ENCODE measurements at places on chromosomes 12 and 14. TPM values are rescaled to one million over a fixed set of nuclear protein-coding genes. Genes with fewer than 3 reads are reported as not detected.
A peak's percentile ranks its signal among the peaks of the same experiment; 100 is the strongest.

GPR137C gene
- 7.0 TPM for total RNA-seq

CCDC197 gene
- not detected for total RNA-seq

DNA sequence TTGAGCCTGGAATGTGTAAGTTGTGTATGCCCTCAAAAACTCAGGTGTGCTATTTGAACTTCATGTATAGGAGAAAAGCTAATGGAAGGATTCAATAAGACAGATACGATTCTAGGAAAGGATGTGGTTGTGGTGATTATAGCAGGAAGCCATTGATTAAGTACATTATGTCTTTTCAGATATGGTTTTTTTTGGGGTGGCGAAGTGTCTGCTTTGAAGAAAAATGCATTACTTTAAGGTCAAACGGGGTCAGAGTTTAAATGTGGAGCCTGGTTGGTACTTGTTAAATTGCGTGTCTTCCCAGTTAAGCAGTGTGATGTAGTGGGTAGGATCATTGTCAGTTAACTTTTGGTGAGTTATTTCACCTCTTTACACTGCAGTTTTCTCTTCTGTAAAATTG is 13.0 kb upstream of the NUP107 start:
- H3K27me3 ChIP-seq, result no peaks in the 10 kb centered on the region
- H3K4me3 ChIP-seq, result no peak overlapping the region
- H3K27ac ChIP-seq, result no peak overlapping the region
- no peak for DNase-seq
- H3K4me1 ChIP-seq, result no peaks in the 10 kb centered on the region
- H3K36me3 ChIP-seq, result no peaks in the 10 kb centered on the region

DNA sequence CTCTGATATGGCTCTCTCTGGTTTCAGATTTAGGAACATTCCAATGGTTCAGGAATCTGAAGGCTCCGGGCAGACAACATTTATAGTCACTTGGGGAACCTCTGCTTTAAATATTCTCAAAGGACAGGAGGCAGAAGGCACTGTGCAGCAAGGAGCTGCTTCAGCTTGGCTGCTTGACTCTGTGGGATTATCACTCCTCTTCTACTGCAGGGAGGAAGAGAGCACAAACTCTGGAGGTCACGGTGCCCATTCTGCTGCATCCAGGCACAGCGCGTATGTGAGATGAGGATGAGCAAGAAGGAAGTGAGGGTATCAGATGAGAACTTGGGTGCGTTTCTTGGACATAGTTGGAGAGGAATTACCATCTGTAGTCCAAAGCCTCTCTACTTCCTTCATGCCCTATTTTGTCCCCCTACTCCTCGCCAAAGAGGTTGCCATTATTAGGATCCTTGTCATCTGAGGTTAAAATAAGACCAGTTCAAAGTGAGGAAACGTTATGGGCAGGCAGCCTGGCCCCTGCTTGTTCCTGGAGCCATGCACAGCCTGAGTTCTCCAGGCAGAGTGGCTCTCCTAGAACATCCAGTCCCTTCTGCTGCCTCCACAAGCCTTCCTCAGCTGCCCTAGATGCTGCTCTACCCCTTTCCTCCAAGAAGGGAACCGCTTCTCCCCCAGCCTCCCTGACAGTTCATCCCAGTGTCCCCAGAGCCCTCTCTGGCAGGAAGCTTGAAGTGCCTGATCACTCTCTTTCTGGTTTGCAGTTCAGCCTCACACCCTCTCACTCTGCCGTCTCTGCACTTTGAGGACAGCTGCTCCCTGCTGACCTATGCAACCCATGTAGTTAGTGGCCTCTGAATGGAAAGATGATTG is 12.5 kb downstream of the FGF6 start:
- H3K36me3 ChIP-seq, result no peaks in the 10 kb centered on the region
- H3K27me3 ChIP-seq, result peaks cover 8% of the 10 kb centered on the region
- H3K27ac ChIP-seq, result no peak overlapping the region
- DNase-seq, result no peak

DNA sequence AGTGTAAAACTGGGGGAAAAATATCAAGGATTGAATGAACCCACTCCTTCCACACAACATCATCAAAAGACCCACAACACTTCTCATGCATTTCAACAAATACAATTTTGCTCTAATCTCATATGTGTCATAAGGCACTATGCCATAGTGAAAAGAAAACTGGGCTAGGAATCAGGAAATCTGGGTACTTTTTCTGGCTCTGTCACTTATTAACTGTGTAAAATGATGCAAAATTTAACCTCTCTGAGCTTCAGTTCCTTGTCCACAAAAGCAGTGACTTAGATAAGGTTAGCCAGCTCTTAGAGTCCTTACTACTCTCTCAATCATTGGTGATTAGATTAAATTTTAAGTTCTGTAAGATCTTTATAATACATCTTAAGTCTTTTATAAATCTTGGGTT is 250.5 kb upstream of the SOX5 start:
- no peaks in the 10 kb centered on the region for H3K4me1 ChIP-seq
- no peak overlapping the region for H3K27ac ChIP-seq
- no peak overlapping the region for H3K4me3 ChIP-seq
- H3K27me3 ChIP-seq, result no peaks in the 10 kb centered on the region

- no peaks in the 10 kb centered on the region for H3K27me3 ChIP-seq
- H3K4me3 ChIP-seq, result no peak overlapping the region
- H3K27ac ChIP-seq, result peak overlapping the region; percentile 83
- no peaks in the 10 kb centered on the region for H3K36me3 ChIP-seq
- peak; percentile 95 for DNase-seq
Measured at GRCh38 chr12:15165012-15165659, 56.1 kb downstream of the RERG start.

DNA sequence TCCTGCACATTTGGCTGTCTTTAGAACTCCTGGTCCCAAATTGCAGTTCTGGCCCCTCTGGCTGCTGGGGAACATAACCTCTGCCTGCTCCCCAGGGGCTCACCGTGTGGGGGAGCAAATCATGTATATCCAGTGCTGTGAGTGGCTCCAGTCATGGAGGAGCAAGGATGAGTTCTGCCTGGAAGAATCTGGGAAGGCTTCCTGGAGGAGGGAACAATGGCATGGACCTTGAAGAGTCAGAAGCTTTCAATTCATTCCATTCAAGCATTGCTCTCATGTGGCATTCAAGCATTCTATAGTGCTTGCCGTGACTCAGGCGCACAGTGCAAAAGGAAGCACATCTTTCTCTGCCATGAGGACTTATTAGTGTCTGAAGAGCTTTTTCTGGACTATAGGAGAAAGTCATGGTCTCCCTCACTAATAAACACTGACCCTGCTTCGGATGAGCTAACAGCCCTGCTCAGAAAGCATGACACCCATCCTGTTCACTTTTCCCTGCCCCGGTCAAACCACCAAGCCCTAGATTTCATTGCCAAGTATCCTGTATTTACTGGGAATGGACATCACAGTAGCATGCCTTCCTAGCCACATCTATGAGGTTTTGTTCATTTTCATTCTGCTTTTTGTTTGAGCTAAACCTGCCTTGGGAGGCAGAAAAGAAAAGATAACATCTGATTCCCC is 3.5 kb downstream of the IFI27 start:
- no peaks in the 10 kb centered on the region for H3K36me3 ChIP-seq
- H3K4me1 ChIP-seq, result peaks cover 23% of the 10 kb centered on the region
- H3K27ac ChIP-seq, result peak overlapping the region; percentile 66
- H3K27me3 ChIP-seq, result no peaks in the 10 kb centered on the region

Data from lung (tissue), 17 donors.